SHP77 (cell line): ENCODE measurements at places on chromosomes 3 and 15.

- DNase-seq = no peak
These were observed 683 bp upstream of the CPEB1 start for GRCh38 chr15:82647835-82648256.

GRCh38 chr3:185764163-185764979 is 60.5 kb downstream of the IGF2BP2 start:
- DNase-seq = no peak

DNA sequence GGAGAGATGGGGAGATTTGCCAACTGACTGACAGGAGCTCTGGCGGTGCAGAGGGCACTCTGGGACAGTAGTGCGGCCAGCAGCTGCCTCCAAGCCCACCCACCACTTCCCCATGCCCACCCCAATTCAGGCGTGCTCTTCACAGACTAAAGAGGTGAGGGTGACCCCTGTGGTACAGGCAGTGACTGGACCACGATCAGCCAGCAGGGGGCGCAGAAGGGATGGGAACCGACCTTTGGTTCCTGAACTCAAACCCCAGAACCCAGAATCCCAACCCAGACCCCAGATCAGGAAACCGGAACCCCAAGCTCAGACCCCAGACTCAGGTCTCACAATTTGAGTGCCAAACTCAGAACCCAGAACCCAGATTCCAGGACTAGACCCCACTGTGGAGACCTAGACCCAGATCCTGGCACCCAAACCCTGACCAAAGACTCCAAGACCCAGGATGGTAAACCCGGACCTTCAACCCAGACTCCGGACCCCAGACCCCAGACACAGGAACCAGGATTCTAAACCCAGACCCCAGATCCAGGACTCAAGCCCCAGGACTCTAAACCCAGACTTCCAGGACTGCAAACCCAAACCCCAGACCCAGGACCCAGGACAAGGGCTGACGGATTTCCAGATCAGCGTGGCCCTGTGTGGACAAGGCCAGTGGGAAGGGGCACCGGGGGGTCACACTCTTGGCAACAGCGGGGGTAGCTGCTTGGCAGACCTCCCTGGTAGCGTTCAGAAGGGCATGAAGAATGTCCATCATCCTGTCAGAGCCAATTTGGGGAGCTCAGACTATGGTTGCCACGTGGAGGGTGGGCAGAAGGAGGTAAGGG is 3.7 kb upstream of the MYL3 start:
- no peak for DNase-seq

- no peak for DNase-seq
These were observed 570 bp downstream of the SACM1L start for GRCh38 chr3:45689787-45690145.

DNA sequence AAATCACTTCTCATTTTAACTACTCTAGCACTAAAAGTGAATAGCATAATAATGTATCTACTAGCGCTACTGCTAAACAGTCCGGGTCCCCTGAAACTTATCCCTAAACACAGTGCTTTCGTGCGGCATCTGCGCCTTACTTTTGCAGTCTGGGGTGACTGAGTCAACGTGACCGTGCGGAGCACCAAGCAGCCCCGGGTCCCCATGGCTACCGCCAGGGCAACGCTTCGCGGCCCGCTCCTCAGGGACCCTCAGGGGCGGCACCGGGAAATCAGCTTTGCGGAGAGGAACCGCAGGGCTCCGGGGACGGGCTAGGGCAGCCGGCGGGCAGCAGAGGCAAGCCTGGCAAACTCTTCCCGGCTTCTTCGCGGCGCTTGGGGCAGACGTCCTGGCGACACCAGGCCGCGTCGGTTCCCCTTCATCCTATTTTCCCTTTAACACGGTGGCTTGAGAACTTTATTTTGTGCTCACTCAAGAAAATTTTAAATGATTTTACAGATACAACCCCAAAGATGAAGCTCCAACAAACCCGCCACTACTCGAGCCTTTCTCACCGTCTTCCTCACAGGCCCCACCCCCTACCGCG is 757 bp upstream of the DIPK2A start:
- peak; percentile 24 for DNase-seq

DNA sequence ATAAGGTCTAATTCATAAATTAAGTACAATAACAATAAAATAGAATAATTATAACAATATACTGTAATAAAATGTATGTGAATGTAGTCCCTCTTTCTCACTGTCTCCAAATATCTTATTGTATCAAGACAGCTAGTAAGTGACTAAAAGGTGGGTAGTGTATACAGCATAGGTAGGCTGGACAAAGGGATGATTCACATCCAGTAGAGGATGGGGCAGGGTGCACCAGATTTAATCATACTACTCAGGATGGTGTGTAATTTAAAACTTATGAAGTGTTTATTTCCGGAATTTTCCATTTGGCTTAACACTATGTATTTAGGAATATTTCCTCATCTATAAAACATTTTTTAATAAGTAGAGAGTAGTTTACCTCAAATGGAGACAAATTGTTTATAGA is 876.1 kb upstream of the CADM2 start:
- no peak for DNase-seq

DNA sequence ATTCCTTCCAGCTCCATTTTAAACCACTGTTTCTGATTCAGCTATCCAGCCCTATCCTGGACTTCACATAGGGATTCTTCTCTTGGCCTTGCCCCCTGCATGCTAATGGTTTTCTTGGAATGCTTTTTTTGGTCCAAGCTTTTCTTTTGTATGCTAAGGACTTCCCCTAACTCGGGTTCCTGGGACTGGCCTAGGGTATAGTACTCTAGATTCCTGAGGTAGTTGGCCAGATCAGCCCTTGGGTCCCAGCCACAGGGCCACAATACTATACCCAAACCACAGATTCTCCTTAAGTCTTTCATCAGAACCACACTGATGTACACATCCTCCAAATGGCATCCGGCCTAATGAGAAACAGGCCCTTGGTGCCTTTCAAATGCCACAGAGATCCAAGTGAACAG is 2.8 kb downstream of the FYCO1 start:
- no peak for DNase-seq

DNA sequence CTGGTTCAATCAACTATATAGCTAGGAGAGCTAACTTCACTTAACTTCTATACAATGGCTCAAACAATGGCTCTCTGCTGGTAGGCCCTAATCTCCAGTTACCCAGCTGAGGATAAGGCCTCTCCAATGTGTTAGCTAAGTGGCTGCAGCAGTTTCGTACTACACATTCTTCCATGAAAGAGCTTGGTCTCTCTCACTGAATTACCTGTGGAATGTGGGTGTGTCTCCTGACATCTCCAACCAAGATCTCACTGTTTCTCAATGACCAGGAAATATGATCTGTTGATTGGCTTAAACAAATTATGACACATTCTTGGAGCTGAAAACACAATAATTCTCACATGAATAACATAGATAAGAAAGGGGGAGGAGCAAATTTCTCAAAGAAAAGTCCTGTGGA is 169.8 kb upstream of the ROBO1 start:
- DNase-seq = no peak

GRCh38 chr3:88963003-88963402 is 144.4 kb upstream of the EPHA3 start:
- DNase-seq = no peak

DNA sequence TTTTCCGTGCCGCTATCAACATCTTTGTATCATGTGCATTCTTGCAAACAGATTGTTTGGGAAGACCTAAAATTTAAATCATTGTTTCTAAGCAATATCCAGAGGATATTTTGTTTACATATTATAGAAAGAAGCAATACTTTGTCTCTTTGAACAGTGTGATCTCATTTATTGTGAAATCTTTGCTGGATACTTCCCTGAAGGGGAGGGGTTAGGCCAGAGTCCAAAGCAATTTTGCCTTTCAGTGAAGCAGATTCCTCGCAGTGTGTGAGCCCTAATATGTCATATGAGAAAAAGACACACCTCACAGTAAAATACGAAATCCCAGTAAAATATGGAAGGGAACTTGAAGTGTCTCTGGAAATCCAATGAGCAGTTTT is 158.7 kb upstream of the SLCO3A1 start:
- DNase-seq = no peak

- DNase-seq = no peak
These were observed 922.9 kb downstream of the SI start for GRCh38 chr3:164155400-164155799.

- DNase-seq = no peak
These were observed 79.1 kb downstream of the CADPS start for GRCh38 chr3:62795978-62796657.

GRCh38 chr3:120449701-120450599 is 842 bp downstream of the FSTL1 start:
- DNase-seq = no peak
